A549 treated with Mapracorat at 1 μM for 4 hours (cell line): ENCODE measurements at places on chromosomes 12 and 14. TPM values are rescaled to one million over a fixed set of nuclear protein-coding genes. Genes with fewer than 3 reads are reported as not detected.

OTOGL gene
- not detected in 5 replicates for total RNA-seq

KRT81 gene
- 3,076 to 4,171 TPM (median 4,026 TPM) in 5 replicates for total RNA-seq

GPRC5D gene
- not detected in 5 replicates for total RNA-seq

TAS2R31 gene
- 0.17 to 0.27 TPM in 2 of 5 replicates, not detected in the others for total RNA-seq

SOCS2 gene
- 18.0 to 22.7 TPM (median 19.6 TPM) in 5 replicates for total RNA-seq

INSM2 gene
- 0.06 to 0.12 TPM (median 0.08 TPM) in 3 of 5 replicates, not detected in the others for total RNA-seq

GNPTAB gene
- total RNA-seq: 11.7 to 13.9 TPM (median 12.5 TPM) in 5 replicates
